ENCODE measurements at places on chromosomes 12 and 14. TPM values are rescaled to one million over a fixed set of nuclear protein-coding genes. Genes with fewer than 3 reads are reported as not detected.

Gene PLEKHG7
- not detected for total RNA-seq

Gene SERPINA6
- not detected for total RNA-seq

GRCh38 chr12:119327471-119327870 lies 7.1 kb upstream of the CCDC60 start:
- no peak for DNase-seq

- DNase-seq, result peak; percentile 90
These were observed 15.3 kb upstream of the ADSS1 start for GRCh38 chr14:104708606-104709268.

GRCh38 chr14:53567236-53567780 lies 389.3 kb downstream of the BMP4 start:
- DNase-seq, result no peak

GRCh38 chr12:52659395-52659794 lies 7.4 kb upstream of the KRT2 start:
- no peak for DNase-seq

GRCh38 chr14:24706351-24706750 lies 72.4 kb upstream of the GZMB start:
- no peak for DNase-seq

- DNase-seq, result peak; percentile 85
These were observed 74.6 kb downstream of the CIT start for GRCh38 chr12:119802472-119802871.

Data from posterior vena cava (tissue), 2 donors.